H4 (cell line): ENCODE measurements at places on chromosomes 6 and 20. TPM values are rescaled to one million over a fixed set of nuclear protein-coding genes. Genes with fewer than 3 reads are reported as not detected.

PHACTR3 gene
- total RNA-seq = 0.29 TPM in 1 of 2 replicates, not detected in the other

ZNF318 gene
- 4.7 and 7.5 TPM in 2 replicates for total RNA-seq

DNA sequence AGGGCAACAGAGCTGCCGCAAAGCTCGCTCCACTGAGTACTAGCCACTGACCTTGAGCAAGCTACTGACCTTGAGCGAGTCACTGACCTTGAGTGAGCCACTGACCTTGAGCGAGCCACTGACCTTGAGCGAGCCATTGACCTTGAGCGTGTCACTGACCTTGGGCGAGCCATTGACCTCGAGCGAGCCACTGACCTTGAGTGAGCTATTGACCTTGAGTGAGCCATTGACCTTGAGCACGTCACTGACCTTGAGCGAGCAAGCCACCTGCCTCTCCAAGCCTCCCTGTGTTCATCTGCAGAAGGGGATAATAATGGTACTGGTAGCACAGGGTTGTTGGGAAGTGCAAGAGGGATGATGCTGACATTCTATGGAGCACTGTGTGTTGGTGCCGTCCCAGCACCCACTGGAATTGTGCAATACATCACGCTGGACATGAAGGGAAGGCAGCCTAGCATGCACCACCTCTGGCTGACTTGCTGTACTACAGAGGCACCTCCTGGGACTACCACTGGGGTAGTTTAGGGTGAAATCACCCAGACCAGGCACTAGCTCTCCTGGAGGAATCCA, 60.2 kb downstream of the CTCFL start:
- DNase-seq = peak; percentile 68

DNA sequence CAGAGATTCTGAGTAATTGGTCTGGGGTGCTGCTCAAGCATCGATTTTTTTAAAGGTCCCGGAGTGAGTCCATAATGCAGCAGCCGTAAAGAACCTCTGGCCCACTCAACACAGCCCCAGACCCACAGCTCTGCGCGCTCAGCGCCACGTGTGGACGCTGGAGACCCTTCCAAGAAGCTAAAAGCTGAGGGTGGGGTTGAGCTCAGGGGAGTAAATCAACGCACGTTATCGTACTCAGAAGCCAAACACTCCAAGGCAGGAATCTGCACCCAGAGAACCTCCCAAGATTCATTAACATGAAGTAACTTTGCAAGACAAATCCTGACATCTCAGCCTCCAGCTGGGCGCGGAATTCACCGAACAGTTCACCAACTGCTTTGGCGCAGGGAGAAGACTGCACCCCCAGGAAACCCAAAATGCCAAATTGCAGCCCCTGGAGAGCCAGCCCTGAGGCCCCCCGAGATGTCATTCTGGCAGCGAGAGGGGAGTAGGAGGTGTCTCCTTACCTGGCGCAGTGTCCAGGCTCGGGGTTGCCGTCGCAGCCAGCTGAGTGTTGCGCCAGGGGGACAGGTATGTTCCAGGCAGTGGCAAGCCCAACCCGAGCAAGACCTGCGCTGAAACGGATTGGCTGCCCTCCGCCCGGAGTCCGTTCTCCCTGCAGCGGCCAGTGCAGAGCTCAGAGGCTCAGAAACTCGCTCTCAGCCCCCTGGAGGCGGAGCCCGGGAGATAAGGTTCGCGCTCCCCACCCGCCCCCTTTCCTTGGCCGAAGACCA, at the start of gene COL21A1:
Gene COL21A1, minus strand, starts transcription at position 700 of the 773 bp plus-strand sequence. CDS start 64,962 bp downstream, outside the sequence.
- no peak for DNase-seq

DNA sequence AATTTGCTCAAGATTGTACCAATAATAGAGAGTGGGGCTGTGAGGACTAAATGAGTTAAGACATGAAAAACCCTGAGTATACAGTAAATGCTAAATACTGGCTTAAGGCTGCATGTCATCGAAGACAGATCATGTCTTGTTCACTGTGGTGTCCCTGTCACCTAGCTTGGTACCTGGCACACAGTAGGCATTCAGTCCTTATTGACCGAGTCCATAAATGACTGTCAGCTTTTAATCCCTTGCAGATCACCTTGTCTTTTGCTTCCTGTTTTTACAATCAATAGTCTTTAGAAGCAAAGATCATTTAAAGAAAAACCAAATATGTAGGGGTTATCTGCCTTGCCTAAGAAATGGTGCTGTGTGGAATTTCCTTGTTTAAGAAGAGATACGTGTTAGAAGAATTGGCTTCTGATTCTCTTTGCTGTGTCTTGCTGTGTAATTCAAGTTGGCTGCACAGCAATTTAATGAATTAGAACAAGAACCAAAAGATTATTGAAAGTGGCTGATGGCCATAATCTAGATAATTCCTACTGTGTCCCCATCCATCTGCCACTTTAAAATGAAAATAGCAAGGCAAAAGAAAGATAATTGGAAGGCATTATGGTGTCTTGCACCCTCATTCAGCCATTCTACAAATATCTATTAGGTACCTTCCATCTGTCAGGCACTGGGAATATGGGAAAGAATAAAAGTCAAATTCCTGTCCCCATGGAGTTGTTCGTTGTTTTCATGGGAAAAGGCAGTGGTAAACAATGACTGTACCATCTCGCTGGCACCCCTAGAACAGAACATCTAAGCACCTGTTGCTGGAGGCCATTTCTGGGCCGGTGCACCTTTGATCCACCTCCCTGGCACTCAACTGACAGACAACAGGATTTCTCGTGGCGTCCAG, 12.4 kb upstream of the MAPK13 start:
- no peak for DNase-seq

DNA sequence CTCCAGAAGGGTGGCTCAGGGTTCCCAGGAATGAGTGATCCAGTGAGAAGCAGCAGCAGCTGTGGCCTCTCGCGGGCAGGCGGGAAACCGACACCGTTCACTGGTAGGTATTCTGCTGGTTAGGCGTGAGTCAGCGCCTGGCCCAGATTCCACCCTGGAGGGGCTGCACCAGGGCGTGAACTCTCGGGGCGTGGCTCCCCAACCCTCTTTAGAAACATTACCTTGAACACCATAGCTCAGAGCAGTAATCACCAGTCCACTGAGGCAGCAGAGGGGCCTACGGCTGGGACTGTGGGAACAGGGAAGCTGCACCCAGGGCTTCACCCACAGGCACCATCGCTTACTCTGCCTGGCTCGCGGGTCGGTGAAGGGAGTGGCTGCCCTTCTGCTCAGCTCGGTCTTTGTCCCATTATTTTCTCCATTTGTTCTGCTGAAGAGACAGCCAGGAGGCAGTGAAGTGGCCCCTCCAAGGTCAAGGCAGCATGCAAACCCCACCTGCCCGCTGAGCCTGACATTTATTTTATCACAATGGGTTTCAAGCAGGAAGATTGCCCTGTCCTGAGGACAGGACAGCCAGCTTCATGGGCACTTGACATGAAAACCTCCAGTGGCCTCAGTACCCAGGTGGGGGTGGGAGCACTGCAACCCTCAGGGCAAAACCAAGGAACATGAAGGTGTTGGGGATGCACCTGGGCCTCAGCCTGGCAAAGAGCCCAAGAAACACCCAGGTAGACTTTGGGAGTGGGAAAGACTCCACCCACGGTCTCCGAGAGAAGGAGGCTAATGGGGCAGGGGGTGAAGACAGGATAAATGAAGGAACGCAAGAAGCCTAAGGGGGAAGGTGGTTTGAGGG, 51.0 kb upstream of the CD93 start:
- DNase-seq = peak; percentile 40
